ENCODE measurements at places on chromosomes 1 and 21.

DNA sequence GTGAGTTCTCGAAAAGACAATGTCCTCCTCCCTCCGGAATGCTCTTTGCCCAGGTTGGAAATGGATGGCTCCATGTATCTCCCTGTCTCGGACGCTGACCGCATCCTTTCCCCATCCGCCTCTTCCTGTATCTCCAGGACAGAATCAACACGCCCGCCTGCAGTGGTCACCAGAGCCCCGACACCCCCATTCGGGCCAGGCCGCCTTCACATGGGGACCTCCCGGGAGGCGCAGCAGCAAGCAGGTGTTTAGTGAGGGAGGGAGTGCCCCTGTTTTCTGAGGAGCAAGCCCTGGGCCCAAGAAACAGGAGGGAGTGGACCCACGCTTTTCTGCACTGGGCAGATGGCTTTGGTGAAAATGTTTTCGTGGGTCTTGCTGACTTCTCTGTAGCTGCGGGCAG lies 83.5 kb upstream of the TTC34 start:
- DNase-seq: no peak

GRCh38 chr1:4984841-4985240 lies 330.4 kb downstream of the AJAP1 start:
- no peak for DNase-seq

GRCh38 chr1:19450811-19451515 lies 34.4 kb downstream of the CAPZB start:
- no peak for DNase-seq

DNA sequence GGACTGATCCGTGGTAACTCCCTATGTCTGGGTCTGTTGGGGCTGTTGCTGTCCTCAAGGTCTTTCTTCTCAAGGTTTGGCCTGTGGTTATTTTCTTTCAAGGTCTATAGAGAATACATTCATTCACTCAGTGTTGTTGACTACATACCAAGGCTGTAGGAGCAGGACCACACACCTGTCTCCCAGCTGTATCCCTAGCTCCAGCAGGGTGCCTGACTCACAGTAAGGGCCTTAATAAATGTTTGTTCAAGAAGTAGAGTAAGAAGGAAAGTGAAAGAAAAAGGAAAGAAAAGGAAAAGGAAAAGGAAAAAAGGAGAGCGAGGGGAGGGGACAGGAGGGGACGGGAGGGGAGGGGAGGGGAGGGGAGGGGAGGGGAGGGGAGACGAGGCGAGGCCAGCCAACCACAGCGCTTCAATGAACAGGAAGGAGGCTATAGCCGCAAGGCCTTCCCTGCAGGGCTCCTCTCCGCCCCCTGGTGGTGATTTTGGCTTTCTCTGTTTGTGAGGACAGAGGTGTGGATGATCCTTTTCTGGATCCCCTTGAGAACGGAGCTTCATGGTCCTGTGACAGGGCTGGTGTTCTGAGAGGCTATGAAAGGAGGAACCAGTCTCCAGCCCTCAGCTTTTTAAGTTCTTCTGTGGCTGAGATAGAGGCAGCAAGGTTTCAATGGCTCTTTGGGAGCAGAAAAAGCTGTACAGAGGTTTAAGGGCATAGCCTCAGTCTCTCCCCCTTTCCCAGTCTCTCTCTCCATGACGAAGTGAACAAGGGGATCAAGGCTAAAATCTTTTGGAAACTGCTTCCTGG lies 30.6 kb upstream of the LCE5A start:
- peak; percentile 77 for DNase-seq

DNA sequence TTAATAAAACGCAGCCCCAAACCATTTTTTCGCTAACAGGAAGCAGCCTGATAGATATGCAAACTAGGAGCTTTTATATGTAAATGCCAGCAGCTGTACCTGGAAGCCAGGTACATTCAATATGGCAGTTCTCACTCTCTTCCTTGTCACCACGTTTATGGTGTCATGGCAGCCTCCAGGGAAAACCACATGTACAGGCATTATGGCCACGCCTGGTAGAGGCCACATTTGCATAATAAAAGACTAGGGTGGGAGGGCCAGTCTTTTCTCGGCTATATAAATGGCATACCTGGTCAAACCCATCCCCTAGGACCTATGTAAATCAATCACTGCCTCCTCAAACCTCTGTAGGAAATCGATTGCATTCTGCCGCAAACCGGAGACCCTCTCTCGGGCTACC lies 247.5 kb downstream of the NEGR1 start:
- DNase-seq: no peak

- no peak for DNase-seq
These were observed 101.0 kb downstream of the MRPL39 start for GRCh38 chr21:25506261-25506660.

DNA sequence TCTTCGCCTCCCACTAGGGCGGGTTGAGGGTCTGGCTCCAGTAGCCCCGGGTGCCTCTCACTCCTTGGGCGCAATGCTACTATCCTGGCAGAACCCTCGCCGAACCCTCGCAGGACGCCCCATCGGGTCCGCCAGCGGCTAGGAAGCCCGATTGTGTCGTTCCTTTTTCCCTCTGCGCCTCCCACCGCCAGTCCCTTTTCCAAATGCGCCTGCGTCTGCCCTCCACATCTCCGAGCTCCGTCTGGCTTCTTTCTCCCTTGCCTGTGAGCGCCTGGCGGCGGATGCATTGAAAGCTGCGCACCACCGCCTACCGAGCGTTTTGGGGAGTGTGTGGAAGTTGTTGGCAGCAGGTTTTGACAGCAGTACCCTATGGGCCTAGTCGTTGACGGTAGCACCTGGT lies 1.0 kb upstream of the DIRAS3 start:
- no peak for DNase-seq

- DNase-seq: no peak
These were observed 23.5 kb downstream of the CXADR start for GRCh38 chr21:17536381-17536780.

DNA sequence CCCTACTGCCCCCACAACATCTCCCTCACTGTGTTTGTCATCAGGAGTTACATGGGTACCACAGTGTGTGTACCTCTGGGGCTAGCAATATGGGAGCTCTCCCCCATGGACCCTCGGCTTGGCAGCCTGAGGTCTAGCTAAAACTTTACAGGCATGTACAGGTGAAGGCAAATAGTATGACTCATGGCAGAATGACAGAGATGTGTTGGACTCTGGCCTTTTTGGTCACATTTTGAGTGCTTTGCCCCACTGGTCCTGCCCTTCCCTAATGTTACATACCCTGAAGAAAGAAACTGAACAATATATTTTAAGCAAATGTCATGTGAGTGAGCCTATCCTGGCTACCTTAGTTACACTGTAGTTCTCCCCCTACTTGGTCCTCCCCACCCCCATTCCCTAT lies 124.0 kb downstream of the NGF start:
- DNase-seq: no peak

DNA sequence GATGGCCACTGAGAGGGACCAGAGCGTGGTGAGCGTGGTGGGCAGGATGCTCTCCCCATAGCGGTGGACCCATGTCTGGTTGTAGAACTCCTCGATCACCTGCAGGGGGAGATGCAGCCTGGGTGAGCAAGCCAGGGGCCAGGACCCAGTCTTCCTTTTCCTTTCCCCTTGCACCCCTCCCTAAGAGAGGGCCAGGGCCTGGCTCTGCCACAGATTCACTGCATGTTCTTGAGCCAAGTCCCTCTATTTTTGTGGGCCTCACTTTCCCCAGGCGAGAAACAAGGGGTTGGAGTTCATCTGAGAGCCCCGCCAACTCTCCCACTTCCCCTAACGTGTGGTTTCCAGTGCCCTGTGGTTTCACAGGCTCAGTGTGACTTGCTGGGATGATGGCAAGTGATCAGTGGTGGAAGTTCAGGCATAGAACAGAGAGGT lies 27.5 kb downstream of the SLC2A1 start:
- DNase-seq: peak; percentile 75

GRCh38 chr1:165501330-165501969 lies 42.4 kb upstream of the LRRC52 start:
- DNase-seq: no peak

DNA sequence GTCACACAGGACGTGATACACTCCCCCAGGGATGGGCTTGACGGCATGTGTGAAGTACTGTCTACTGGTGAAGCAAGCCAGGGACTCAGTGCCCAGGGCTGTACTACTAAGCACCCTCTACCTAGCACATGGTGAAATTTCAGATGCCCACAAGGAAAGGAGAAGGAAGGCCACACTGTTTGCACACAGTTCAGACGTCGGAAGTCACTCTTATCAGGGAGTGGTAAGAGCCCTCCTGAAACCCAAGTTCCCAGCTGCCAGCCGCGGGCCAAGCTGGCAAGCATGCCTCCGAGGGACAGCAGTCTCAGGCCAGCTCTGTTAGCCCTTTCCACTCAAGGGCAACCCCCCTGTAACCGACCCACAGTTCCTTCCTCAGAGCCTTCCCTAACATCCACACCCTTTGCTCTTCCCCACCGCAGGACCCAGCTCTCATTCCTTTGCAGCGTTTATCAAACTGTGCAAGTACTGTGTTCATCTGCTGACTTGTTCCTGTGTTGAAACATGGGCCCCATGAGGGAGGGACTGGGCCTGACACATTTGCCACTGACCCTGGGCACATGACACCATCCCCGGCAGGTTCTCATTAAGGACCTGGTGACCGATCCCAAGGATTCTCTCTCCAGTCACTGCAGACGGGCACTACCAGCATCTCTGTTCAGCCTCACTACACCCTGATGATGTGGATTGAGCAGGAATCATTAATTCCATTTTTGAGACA lies 58.5 kb downstream of the SLC66A1 start:
- no peak for DNase-seq

DNA sequence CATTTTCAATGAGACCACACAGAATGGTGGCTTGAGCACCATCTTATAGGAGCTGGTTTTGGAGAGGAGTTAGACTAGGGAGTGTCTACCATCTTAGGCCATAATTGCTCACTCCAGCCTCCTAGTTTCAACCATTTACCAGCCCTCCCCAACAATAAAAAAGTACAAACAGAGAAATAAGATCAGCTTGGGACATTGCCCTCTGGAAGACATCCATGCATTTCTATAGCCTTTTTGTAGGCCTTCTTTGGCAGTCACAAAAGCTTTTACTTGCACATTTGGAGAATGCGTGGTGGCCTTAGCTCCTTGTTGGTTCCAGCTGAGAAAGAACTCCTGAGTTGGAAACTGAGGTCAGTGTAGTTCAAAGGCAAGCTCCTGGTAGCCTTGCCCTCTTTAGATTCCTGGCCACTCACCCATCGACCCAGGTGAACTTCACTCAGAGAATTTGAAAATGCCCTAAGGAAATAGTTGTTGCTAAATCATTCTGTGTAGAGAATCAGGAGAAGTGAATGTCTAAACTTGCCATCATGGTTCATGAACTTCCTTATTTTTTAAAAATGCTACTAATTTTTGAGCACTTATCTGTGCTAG lies 301.7 kb upstream of the PROX1 start:
- DNase-seq: no peak

- no peak for DNase-seq
These were observed 63.9 kb upstream of the GOLT1A start for GRCh38 chr1:204277563-204278219.

- peak; percentile 77 for DNase-seq
These were observed 19.8 kb upstream of the HSPG2 start for GRCh38 chr1:21956720-21957552.

- peak; percentile 26 for DNase-seq
These were observed 3.2 kb downstream of the MYBPH start for GRCh38 chr1:203172184-203173010.

DNA sequence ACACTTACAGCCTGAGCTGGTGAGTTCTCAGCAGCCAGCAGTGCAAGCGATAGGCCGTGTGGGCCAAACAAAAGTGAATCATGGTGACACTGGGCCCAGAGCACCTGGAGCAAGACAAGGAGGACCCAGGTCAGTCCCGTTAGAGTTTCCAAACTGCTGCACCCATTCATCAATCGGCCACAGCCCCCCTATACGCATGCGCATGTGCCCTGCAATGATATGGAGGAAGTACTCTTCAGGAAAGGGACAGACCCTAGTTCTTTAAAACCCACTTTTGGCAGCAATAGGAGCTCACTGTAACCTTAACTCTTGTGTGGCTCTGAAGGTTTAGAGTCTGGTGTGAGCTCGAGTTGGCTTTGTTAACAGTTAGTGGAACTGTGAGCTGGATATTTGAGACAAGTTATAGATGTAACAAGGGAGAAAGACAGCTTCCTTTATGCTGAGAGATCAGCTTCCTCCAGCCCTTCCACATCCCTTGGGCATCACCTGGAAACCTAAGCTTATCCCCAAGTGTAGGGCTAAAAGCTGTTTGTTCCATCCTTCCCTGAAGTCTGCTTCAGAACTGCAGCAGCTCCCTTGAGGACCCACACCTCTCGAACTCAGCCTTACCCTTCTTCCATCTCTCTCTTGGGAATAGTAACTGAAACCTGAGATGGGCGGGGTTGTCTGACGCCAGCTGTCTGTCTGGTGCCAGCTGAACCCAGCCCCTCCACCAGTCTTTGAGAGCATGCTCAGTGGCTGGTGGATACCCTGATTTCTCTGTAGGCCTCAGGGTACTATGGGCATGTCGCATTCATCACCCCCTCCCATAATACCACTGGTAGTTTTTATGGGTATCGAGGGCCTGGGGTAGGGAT lies 17.7 kb downstream of the NMNAT1 start:
- DNase-seq: no peak

DNA sequence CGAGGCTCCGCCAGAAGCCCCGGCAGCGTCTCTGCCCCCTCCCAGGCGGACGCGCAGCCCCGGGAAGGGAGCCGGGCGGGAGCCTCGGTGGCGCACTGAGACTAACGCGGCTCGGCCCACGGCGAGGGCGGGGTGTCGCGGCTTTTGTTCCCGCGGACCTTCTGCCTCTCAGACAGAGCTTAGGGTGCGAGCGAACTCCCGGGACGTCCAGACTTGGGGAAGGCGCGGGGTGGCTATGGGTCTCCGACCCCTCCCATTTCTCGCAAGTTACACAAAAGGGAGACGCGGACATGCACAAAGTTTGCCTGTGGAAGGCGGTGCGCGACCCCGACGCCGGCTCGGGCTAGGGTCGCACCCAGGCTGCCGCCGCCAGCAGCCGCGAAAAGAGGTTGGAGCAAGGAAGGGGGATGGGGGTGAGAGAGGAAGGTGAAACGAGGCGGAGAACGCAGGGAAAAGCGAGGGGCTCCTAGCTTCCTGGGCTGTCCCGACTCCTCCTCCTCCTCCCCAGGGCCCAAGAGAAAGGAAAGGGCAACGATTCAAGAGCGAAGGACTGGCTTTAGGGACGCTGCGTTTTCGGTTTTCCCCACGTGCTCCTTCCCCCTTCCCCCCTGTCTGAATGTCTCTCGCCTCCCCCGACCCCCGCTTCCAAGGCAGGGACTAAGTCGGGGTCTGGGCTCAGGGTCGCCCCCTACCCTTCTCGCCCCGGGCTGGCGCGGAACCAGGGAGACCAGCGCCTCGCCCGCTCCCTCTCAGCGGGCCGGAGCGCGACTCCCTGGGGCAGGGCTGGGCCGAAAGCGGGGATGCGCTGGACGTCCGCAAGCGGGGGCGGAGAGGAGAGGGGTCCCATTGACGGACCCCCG lies 729 bp downstream of the APP start:
- DNase-seq: peak; percentile 22

- DNase-seq: no peak
These were observed 45.5 kb upstream of the RBM15 start for GRCh38 chr1:110293601-110294104.

DNA sequence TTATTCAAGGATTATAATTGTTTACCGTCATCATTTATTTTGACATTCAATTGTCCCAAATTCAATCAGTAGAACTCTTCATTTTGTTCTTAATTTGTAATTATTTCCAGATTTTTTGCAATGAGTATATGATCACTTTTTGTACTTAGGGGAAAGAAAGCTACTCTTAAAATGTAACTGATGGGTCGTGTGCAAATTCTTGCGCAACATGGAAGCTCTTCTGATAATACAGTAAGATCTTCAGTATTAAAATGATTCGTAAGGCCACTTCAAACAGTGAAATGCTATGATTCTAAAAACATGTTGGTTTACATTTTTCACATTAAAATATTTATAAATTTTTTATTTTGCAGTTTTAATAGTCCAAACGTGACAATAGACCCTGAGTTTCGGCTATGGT lies 63.4 kb downstream of the LBR start:
- no peak for DNase-seq
